ENCODE measurements at places on chromosomes 1 and 21.
A peak's percentile ranks its signal among the peaks of the same experiment; 100 is the strongest.

GRCh38 chr1:209937996-209938959 is at the start of gene SYT14:
Gene SYT14, plus strand, starts transcription at chr1:209938217. Its CDS starts 48 bp downstream, at chr1:209938265.
- peak; percentile 34 for DNase-seq

- no peak for DNase-seq
Measured at GRCh38 chr1:31748365-31748764, 15.8 kb downstream of the ADGRB2 start.

- no peak for DNase-seq
Measured at GRCh38 chr1:210024996-210025395, 87.0 kb downstream of the SYT14 start.

DNA sequence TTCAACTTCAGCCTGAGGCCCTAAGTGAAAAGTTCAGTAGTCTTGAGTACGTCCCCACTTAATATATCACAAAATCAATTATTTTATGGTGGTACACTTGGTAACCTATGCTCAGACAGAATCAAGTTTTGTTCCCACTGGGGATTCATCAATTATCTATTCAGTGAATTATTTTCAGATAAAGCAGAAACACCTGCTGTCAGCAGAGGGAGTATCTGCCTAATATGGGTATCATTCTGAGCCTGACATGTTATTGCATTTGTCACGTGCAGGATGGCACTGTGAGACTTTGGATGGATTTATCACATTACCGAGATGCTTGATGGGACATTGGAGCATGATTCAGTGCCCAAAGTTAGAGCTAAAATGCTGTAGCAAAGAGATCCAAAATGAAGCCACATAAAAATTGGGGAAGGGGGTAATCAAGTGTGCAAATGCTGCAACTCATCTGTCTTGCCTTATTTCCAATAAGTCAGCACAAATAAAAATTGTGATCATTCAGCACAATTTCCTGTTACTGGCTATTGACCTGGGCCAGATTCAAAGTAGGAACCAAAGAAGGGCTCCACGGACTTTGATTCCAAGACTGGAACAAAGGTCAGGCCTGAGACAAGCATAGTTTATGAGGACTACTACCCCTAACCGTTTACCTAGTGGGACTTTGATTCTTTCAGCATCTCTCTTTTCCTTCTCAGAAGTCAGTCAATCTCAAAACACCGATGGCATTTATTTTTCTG is 657.6 kb downstream of the LMO4 start:
- DNase-seq = no peak

DNA sequence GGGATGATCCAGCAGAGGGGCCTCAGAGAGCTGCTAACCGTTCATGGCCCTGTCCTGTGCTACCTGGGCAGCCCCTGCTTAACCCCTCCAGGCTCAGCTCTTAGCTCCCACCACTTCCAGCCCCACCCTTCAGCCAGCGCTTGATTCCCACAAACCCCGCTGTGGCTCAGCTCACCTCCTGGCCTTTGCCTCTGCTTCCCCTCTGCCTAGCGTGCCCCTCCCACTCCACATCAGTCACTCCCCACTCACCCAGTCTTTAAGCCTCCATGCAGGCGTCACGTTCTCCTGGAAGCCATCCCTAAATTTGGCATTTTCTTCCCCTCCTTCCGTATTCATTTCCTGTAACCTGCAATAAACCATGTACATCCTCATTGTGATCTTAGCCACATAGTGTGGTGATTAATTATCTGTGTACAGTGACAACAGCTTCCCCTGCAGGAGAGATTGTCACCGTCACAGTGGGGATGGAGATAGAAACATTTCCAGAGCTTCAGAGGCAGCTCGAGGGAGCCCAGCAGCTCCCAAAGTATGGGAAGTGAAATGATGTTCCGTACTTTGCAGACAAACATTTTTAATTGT is 65.5 kb downstream of the EPHB2 start:
- DNase-seq = no peak

DNA sequence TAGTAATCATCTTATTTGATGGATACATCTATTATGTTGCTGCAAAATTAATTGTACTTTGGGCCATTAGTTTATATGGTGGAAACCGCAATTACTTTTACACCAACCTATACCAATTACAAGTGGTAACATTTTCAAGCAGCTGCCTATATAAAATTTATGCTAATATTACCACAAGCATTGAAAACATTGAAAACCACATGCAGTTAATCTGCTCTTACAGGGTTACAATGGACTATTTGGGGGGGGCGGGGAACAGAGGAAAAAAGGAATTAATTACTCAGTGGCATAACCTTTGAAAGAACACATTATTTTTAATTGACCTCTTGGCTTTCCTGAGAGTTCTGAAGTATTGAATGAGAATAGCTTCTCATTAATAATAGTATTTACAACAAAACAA is 1793.2 kb downstream of the NCAM2 start:
- no peak for DNase-seq

DNA sequence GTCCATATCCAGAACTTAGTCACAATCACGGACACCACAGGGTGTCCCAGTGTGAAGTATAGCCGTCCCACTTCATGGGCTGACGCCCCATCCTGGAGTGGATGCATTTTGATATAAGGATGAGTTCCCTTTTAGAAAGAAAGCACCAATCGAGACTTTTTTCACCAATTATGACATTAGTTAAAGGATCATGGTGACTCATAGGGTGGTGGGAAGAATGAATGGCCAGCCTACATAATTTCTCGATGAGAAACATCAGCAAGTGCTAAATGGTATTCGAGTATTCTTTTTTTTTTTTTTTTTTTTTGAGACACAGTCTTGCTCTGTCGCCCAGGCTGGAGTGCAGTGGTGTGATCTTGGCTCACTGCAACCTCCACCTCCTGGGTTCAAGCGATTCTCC is 38.5 kb upstream of the USP1 start:
- DNase-seq = peak; percentile 19

DNA sequence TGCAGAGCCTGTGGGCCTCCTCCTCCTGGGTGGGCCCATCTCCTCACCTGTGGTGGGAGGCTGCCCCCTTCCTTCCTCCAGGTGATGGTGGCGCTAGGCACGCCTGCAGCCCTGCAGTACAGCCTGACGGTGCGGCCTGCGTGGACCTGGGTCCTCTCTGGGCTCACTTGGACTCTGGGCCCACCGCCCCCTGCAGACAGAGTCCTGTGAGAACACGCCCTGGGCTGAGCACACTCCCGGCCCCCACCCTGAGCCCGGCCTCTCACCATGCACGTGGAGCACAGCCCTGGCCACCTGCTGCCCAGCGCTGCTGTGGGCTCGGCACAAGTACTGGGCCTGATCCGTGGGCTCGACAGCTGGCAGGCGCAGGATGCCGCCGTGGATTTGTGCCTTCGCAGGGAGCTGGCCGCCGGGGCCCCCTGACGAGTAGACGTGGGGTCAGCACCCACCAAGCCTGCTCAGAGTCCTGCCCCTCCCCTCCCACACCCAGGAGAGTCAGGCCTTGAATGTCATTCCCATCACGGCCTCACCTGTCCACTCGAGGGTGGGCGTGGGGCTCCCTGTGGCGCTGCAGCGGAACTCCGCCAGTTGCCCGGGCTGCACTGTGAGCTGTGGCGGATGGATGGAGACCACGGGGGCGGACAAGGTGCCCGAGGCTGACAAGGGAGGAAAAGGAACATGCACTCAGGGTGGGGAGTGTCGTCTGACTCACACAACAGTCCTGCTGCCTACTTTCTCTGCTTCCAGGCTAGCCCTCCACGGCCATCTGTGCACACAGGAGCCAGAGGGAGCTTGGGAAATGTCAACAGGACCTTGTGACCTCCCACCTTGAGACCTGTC is 43.4 kb downstream of the LDLRAD2 start:
- no peak for DNase-seq

DNA sequence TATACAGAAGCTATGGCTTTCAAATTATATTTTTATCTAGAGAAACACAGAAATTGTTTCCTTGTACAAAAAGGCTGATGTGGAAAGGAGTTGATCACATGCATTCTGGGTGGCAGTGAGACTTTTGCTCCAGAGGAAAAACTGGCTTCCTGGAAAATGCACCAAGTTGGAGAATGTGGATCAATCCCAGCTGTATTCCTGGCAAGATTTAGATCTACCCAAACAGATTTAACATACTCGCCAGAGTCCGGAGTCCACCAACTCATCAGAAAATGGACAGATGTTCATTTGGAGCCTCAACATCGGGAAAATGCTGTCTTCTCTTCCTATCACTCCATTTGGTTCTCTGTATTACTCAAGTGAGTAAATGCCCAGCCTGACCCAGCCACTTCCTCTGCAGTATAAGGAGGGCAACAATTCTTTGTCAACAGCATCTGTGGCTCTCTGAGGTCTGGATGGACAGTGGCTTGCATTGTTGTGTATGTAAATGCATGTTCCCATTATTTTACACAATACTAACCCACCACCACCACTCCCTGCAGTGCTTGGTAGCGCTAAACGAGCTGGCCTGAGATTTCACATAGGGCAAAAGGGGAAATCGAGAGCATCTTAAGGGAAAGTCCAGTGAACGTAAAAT is 226.2 kb upstream of the IRF2BP2 start:
- peak; percentile 86 for DNase-seq

DNA sequence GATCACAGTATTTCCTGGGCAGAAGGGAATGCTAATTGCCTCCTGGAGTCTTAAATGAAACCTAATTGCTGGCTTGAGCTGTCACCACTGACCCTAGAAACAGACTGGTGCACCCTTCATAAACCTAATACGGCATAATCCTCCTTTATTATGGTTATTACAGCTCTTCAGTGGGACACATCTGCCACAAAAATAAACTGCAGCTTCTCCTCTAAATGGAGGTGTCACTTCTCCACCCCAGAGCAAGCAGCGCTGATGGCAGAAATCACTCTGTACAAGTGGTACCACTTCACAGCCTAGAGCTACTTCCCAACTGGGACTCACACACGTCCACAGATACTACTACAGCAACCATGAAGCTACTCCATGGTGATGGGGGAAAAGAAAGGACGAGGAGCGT is 11.1 kb downstream of the PTPN14 start:
- DNase-seq = no peak

DNA sequence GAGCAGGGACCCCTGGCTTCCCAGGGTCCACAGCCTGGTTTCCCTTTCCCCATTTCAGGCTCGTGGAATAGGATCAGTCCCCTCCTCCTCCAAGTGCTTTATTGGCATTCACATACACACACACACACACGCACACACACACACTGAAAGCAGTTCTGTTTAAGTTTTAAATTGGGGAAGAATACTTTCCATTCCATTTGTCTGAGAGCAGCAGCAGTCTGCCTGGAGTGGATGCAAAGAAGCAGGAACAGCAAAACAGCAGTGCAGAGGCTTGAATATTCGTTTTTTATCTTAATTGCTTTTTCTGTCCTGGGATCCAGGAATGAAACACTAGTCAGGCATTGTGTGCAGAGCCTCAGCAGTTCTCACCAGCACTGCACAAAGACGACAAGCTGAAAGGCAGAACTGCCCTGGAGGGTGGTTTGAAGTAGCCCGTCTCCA is 7.1 kb downstream of the CYB561D1 start:
- DNase-seq = no peak

DNA sequence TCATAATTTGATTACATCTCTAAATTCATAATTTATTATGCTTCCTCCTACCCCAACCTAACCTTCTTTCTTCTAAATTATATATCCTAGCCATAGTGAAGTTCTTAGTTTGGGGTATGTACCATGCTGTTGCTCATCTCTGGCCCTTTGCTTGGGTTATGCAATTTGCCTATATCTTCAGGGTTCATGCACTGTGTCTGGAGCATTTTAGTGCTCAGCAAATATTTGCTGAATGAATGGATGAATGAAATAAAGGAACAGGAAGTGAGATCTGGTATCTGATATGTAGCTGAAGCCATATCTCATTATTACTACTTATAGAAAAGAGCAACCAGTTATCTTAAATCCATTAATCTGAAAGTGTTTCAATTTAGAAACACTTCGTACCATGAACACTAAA is 137.6 kb downstream of the GPATCH2 start:
- no peak for DNase-seq

DNA sequence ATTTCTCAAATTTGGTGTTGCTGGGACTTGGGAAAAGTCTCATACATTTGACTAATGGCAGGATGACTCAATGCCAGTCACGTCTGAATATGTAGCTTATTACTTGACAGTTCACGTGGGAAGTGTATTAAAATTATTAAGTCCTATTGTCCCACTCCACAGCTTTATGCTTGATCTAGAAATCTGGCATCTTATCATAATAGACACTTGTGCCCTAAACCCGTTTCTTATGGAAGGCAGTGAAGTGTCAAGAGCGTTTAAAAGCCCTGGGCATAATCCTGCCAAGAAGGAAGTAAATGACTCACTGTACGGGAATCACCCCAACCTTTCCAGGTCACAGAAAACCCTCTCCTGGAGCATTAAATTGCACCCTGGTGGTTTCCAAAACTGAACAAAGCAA is 207.4 kb downstream of the APP start:
- DNase-seq = no peak

DNA sequence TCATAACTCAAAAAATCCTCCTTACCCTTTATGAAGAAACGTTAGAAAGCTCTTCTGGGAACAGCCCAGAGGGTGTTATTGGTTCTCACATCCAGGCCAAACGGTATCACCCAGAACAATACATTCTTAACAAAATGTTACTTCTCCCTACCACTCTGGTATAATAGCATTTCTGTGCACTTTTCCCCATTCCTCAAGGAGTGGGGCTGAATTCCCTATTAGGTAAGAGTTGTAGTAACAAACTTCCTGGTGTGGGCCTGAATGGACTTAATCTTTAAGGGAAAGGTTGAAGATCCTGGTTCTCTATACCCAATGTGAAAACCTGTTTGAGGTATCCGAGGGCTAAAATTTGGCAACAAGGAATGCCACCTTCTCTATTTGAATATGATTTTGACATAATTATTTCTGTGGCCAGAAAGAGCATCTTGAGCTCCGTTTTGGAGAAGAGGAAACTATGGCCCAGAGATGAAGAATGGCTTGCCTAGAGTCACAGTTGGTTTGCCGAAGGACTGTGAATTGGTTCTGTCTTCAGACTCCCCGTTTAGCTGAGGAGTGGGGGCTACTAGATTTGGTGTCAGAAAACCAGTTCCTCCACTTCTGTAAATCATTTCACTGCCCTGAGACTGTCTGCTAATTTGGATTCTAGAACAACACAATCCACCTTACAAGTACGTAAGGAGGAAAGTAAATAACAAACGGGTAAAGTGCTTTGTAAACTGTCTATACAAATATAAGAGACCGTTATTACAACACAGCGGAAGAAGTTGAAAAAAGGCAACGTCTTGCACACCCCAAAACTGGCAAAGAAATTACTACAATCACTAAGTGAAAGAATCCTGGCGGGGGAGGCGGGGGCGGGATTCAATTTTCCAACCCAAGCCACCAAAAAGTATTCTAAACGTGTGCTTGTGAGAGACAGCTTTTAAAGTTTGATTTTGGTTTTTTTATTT is 2.3 kb downstream of the ANP32E start:
- peak; percentile 34 for DNase-seq
